ENCODE measurements at places on chromosomes 3 and 15.

- DNase-seq = no peak
Measured at GRCh38 chr3:5160940-5161858, 26.3 kb upstream of the EDEM1 start.

- no peak for DNase-seq
Measured at GRCh38 chr3:172193436-172193835, 154.1 kb downstream of the FNDC3B start.

- DNase-seq = no peak
Measured at GRCh38 chr15:96217983-96218382, 112.5 kb upstream of the NR2F2 start.

DNA sequence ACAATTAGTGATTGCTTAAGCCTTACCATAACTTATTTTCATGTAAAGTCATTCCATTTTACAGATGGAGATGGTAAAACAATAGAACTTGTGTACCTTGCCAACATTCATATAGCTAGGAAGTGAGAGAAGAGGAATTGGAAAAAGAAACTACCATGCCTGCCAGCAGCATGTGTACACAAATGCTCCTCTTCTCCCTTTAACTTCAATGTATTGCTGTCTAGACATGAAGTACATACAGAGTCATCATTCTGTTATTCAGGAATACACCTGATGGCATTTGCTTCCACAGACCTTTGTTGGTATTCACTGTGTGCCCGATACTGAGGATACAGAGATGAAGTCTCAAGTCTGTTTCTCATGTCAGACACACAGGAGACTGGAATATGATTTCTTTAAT, 7.1 kb upstream of the TMEM207 start:
- no peak for DNase-seq

DNA sequence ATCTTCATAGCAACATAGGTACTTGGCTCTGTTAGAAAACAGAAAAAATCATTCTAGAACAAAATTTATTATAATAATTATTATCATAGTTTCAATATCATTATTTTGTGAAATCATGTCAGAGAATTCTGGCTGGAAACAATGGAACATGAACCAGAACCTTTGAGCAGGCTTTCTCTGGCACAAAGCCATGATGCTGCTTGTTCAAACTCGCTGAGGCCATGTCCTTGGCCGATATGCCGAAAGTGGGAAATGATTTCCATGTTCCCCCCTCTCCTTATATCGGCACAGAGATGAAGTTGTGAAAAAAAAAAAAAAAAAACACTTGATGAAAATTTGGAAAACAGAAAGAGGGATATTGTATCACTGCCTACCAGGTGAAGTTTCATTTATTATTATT, 49.0 kb upstream of the MRPL3 start:
- no peak for DNase-seq

- no peak for DNase-seq
Measured at GRCh38 chr3:85041001-85041400, 82.2 kb downstream of the CADM2 start.

DNA sequence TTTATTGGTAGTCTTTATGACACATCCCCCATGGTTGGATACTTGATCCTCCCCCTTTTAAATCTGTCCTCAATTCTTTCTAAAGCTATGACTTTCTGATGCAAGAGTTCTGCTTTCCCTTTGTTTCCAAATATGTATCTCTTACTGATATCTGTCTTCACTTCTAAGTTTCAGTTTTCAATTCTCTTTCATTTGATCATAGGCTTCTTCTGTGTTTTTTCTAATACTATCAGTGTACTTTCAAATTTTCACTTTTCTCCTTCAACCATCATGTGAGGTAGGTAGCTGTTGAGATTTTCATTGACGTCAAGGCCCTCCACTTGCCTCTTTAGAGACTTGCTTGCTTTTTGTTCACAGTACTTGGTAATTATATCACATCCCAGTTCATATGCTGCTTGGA, 436.5 kb downstream of the CNTN4 start:
- DNase-seq = no peak

DNA sequence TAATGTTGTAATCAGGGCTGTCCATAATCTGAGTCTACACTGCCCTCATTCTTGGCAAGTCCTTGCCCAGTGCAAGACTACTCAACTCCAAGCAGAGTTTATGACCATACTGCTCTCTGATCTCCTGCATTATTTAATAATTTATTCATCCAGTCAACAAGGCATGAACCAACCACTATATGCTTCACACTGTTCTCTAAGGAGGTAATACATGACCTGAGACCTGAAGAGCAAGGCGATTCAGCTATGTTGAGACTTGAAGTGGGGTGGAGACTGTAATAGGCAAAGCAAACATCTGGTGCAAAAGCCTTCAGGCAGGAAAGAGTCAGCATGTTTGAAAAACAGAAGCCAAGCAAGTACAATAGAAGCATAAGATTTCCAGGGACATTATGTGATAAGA, 1362.8 kb downstream of the ROBO2 start:
- no peak for DNase-seq

DNA sequence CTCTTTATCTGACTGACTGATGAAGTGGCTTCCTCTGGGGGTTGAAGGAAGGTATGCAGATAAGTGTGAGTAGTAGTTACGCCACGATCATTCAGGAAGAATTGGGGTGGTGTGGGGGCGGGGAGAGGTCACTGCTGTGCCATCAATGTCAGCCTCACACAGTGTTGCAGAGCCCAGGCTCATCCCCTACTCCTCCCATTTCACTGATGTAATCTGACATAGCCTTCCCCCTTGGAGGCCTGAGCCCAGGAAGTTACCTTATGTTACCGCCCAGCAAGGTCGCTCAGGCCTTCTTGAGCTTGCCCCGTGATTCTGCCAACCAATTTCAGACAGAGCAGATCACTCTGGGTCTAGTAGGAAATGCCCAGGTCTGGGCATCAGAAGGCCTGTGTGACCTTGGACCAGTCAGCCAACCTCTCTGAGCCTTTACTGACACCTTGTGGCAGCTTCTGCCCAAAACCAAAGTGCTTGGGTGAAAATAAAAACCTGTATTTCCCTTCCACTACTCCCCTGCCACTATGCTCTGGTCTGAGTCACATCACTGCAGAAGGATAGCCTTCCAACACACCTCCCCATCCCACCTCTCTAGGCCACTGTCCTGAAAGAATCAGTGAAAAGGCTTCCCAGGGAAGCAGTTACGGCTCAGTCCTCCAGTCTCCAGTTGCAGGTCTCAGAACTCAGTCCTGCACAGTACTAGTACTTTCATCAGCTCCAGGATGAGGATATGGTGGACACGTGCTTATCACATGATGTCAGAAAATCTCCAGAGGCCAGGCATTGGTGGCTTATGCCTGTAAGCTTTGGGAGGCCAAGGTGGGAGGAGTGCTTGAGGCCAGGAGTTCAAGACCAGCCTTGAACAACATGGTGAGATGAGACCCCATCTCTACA, 28.1 kb upstream of the INSYN1 start:
- no peak for DNase-seq

- no peak for DNase-seq
Measured at GRCh38 chr15:91668370-91668769, 185.1 kb upstream of the SLCO3A1 start.

GRCh38 chr15:34993877-34994276, 5.8 kb upstream of the ZNF770 start:
- DNase-seq = peak; percentile 30

GRCh38 chr15:52417521-52417920, 111.2 kb downstream of the MYO5A start:
- DNase-seq = no peak

- DNase-seq = no peak
Measured at GRCh38 chr3:81743096-81744025, 18.1 kb downstream of the GBE1 start.

DNA sequence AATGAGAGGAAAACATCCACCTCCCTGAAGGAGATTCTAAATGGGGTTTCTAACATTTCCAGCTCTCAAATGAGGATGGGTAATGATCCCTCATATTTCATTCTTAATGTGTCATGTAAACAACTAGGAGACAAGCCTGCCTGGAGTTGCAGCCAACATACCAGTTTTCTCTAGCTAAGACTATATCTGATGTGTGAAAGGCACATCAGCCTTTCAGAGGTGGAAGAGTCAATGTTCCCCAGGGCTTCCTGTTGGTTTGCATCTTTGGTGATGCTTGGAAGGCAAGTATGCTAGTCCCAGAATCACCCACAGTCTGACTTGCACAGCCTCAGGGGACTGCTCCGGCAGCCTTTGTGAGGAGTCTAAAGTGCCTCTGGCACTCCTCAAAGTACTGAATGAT, 921.2 kb downstream of the SQOR start:
- no peak for DNase-seq

- no peak for DNase-seq
Measured at GRCh38 chr3:98560911-98561310, 29.1 kb downstream of the GPR15 start.

GRCh38 chr3:104069114-104069513, 1297.6 kb upstream of the ALCAM start:
- DNase-seq = no peak

- DNase-seq = no peak
Measured at GRCh38 chr15:67839499-67839928, 331 bp downstream of the RNU6-1 start.

- DNase-seq = no peak
Measured at GRCh38 chr3:178255315-178255714, 280.9 kb upstream of the KCNMB2 start.

DNA sequence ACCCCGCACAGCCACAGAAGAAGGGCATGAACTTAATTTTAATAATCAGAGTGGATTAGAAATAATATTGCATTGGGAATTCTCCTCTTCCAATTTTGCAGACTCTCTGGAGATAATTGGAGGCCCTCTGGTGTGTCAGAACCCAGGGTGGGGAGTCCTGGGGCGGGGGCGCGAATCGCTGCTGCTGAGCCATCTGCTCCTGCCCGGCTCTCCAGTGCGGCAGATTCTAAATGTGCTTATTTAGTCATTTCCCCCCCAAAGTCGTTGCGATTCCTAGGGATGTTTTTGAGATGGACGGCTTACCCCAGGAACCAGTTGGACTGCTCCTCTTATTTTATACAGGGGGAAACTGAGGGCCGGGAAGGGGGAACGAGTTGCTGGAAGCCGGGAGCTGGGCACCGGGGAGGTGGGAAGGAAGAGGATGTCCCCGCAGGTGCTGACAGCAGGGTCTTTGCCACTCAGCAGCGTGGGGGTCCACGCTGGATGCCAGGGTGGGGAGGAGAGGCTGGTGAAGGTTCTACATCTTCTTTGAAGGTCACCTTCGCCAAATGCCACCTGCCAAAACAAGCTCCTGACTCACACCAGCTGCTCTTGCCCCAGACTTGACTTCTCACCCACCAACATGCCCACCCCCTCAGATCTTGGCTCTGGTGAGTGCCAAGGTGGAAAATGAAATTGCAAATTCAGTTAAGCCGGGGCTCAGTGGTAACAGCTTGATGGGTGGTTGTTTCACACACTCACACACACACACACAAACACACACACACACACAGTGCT, 91.3 kb upstream of the PRR23E start:
- DNase-seq = no peak

DNA sequence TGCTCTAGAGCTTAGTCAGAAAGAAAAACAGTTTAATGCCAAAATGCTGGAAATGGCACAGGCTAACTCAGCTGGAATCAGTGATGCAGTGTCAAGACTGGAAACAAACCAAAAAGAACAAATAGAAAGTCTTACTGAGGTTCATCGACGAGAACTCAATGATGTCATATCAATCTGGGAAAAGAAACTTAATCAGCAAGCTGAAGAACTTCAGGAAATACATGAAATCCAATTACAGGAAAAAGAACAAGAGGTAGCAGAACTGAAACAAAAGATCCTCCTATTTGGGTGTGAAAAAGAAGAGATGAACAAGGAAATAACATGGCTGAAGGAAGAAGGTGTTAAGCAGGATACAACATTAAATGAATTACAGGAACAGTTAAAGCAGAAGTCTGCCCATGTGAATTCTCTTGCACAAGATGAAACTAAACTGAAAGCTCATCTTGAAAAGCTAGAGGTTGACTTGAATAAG, 150.5 kb upstream of the LRRFIP2 start:
- DNase-seq = no peak

- DNase-seq = no peak
Measured at GRCh38 chr3:45566196-45566595, 28.4 kb upstream of the LIMD1 start.

DNA sequence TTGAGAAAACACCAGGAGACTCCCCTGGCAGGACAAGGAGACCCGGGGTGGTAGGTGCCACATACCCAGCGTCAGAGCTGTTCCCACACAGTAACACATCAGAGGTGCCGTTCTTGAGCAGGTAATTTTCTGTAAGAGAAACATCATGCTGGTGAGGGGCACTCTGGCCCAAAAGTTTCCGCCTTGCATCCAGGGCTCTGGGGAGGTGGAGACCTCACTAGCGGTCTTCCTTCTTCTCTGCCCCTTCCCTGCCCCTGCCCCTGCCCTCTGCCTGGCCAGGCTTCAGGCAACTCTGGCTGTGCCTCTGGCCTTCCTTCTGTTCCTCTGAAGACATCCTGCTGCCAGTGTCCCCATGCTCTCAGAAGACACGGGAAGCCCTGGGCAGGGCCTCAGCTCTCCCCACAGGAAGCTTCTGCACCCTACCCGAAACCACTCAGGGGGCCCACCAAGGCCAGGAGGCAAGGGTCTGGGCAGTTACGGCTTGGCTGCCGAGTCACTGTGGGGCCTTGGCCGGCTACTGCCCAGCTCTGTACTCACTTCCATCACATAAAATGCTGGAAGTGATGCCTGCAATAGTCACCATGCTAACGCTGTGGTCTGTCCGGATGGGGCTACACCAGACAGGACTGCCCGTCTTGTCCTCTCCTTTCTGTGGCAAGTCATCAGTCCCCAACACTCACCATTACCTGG, 41.3 kb downstream of the SCN5A start:
- no peak for DNase-seq

GRCh38 chr3:50453907-50454306, 49.5 kb downstream of the CACNA2D2 start:
- no peak for DNase-seq

DNA sequence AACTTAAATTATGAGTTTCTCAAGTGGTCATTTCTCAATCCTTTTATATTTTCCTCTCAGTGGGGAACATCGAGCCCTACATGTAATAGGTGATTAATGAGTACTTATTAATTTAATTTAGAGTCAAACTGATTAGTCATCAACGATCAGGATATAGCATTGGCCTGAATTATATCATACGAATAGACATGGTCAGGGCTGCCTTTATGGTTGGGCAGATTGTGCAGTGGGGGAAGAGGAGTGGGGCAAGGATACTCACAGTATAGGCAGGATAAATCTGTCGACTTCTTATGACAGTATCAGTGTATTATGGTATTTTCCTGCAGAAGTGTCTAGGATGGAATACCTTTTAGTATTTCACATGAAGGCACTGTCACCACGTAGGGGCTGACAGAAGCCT, 27.0 kb downstream of the C2CD4A start:
- no peak for DNase-seq

GRCh38 chr3:140470962-140471361, 206.9 kb upstream of the TRIM42 start:
- no peak for DNase-seq

- DNase-seq = no peak
Measured at GRCh38 chr3:152173627-152174026, 95.1 kb upstream of the MBNL1 start.
